ENCODE measurements at places on chromosomes 16 and 17.

GRCh38 chr17:17180141-17180603, 26.0 kb downstream of the PLD6 start:
- DNase-seq = no peak

DNA sequence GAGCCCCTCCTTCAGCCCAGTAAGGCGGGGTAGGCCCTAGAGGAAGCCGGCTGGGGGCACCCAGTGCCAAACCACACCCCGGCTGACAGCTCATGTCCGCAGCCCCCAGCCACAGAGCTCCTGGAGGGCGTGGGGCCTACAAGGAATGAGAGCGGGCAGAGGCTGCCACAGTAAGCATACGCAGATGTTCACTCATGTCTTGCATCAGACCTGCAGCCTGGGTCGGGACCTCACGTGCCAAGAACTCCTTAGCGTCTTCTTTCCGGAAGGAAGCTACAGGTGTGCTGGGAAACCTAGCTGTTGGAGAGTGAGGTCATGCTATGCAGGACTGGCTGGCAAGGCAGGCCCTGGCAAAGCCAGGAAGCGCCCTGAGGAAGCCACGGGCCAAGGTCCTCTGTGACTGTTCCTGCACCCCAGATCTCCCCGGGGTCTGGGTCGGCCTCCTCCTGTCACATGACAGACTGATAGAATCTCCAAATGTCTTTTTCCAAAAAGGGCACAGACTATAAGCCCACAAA, 1.6 kb downstream of the ZNF598 start:
- DNase-seq = no peak

DNA sequence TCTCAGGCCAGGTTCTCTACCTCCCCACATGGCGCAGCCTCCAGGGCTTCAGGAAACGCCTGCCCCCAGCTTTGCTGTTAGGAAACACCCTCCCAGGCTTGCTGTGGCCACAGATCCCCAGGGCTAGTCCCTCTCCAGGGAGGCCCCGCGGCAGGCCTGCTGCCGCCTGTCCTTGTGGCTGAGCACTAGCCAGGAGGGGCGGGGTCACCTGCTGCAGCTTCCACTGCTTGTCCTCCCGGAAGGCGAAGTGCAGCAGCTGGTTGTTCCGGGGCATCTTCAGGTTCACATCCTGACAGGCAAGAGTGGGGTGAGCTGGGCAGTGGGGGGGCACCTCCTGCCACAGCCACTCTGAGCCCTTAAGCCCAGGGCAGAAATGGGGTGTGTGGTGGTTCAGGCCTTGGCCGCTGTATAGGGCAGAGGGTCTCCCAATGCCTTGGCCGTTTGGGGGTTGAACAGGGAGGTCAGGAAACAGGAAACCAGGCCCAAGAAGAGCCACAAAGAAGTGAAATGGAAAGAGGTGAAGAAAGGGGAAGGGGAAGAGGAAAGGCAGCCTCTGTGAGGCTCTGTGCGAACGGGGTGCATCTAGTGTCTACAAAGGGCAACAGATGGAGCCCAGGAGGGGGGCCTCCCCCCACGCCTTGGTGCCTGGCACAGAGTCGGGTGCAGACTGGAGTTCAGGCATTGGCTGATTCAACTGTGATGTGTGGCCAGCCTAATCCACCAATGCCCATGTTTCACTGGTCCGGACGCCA, 2.0 kb downstream of the ROGDI start:
- peak; percentile 81 for DNase-seq

GRCh38 chr16:82042144-82042543, 7.1 kb downstream of the HSD17B2 start:
- no peak for DNase-seq

DNA sequence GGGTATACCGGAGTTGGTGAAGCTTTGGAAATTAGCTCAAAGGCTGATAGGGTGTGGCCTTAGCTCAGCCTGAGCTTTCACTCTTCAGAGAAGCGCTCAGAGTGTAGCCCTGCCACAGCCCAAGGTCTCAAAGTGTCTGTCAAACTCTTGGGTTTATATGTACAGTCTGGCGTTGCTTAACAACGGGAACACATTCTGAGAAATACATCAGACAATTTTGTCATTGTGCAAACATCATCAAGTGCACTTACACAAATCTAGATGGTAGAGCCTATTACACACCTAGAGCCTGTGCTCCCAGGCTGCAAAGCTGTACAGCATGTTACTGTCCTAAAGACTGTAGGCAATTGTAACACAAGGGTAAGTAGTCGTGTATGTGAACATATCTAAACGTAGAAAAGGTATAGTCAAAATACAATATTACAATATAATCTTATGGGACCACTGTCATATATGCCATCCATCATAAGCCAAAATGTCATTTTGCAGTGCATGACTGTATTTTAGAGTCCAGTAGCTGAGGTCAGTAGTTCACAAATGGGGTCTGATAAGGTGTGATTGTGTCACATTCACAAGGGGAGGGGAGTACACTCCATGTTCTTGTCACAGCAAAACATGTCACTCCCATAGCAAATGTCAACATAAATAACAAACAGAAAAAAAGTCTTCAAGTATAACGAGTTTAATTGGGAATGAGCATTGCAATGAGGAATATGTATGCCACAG, 20.6 kb downstream of the CHAD start:
- no peak for DNase-seq

DNA sequence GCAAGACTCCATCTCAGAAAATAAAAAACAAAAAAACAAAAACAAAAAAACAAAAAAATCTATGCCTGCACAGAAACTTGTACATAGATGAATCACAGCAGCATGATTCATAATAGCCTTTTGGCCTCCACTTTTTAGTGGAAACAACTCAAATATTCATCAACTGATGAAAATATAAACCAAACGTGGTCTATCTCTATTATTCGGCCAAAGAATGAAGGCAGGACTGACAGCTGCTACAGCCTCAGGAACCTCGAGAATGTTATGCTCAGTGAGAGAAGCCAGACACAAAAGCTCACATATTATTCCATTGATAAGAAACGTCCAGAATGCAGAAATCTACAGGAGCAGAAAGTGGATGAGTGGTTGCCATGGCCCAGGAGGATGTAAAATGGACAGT, 19.8 kb downstream of the PPL start:
- no peak for DNase-seq

DNA sequence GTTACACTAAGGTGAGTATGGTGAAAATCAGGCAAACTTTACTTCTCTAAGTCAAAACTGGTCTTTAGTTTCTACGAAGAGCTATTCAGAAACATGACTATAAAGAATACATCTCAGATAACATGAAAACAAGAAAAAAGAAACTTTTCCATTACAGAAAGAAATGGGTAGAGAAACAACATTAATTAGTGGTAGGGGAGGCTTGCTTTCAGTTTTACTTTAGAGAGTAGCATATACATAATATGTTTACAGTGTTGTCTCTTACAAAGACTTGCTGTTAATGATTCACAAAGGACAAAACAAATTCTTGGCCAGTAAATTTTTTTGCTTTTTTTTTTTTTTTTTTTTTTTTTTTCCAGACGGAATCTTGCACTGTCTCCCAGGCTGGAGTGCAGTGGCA, 34.2 kb downstream of the CRLF3 start:
- no peak for DNase-seq

GRCh38 chr17:36880268-36880905, 56.9 kb upstream of the LHX1 start:
- DNase-seq = no peak

DNA sequence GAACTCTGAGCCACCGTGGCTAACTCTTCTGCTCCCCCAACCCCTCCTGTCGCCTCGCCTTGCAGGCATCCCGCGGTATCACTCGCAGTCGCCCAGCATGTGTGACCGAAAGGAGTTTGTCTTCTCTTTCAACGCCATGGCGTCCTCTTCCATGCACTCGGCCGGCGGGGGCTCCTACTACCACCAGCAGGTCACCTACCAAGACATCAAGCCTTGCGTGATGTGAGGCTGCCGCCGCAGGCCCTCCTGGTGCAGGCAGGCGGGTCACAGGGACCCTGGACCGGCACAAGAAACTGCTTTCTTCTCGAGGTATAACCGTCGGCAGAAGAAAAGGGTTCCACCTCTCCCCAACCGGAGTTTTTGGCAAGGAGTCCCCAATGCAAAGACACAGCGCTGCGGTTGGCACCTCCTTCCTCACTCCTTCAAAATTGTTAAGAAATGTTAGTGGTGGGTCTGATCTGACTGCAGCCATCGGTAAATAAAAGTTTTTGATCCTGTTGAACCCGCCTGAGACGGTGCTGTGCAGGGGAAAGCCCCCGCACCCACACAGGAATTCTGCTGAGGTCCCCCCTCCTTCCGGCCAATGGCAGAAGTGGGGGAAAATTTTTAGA, 2.6 kb downstream of the FOXF1 start:
- DNase-seq = no peak

DNA sequence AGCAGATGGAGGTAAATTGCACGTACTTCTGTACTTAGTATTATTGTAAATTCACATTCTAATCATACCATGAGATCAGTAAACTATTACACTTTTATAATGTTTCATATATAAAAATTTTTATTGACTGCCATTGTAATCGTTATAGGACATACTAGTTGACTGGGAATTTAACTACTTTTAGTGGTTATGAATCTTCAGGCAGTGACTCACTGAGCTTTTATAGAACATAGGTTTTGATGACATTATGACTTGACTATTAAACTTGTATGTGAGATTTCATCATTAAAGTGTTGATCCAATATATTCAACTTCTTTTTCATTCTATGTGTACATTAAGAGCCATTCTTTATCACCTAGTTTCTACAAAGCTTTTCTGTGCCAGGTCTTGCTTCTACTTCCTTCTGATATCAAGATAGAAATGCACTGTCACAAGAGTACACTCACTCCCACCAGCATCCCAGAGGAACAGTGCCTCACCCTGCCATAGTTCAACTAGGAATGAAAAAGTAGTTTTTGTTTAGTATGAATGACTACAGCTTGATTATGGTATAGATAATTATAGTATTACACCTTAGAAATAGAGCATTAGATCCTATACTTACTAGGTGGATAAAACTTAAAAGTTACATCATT, 142.4 kb upstream of the RBL2 start:
- no peak for DNase-seq

DNA sequence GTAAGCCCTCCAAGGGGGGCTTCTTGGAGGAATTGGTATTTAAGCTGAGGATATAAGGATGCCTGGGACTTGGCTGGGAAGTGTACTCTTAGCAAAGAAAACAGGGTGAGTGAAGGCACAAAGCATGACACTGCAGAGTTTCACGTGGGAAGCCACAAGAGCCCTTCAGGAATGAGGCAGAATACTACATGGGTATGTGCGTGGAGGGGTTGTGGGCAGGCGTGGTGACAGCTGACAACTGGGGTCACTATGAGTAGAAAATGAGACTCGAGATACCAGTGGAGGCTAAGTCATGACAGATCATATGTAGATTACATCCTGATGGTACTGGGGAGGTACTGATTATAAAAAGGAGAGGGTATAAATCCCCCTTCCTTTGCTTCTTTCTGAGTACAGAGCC, 78.1 kb upstream of the XYLT1 start:
- DNase-seq = no peak

- DNase-seq = peak; percentile 41
Observed at GRCh38 chr16:54285414-54286089, 1.0 kb downstream of the IRX3 start.

DNA sequence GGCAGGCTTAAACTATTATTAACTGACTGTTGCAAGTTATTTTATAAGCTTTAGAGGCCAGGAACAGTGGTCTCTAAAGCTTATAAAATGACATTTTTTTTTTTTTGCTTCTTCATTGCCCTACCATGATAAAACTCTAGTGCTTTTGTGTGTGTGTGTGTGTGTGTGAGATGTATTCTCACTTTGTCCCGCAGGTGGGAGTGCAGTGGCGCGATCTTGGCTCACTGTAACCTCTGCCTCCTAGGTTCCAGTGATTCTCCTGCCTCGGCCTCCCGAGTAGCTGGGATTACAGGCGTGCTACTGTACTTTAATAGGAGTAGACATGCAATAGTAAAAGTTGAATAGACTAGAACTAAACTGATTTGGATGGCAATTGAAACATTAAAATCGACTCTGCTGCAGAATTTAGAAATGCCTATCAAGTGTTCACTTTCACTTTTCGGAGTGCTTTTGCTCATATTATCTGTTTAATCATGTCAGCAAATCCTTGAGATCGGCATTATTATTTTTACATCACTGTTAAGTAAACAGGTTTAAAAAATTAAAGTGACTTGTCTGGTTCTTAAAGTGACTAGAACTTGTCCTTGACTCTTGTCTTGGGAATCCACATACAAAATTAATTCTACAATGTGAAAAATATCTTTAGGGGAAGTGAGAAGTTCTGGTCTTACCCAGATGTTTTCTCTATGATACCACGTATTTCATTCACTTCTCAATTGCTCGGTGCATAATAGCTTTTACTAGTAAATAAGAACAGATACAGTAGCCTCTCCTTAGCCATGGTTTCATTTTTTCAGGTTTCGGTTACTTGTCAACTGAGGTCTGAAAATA, 8.4 kb upstream of the PCTP start:
- no peak for DNase-seq

GRCh38 chr16:72743011-72743761, 304.7 kb downstream of the ZFHX3 start:
- no peak for DNase-seq

DNA sequence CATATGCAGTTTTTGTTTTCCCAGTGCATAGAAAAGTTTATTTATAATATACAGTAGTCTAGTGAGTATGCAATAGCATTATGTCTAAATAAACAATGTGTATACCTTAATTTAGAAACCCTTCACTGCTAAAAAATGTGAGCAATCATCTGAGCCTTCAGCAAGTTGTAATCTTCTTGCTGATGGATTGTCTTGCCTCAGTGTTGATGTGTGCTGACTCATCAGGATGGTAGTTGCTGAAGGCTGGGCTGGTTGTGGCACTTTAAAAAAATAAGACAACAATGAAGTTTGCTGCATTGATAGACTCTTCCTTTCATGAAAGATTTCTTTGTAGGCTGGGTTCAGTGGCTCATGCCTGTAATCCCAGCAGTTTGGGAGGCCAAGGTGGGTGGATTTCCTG, 13.9 kb upstream of the CAPNS2 start:
- no peak for DNase-seq

GRCh38 chr16:56282451-56282850, 91.2 kb downstream of the GNAO1 start:
- DNase-seq = no peak

- DNase-seq = no peak
Observed at GRCh38 chr16:56749672-56750491, 20.0 kb downstream of the NUP93 start.

GRCh38 chr17:15952916-15953790, 8.2 kb downstream of the ADORA2B start:
- no peak for DNase-seq

- no peak for DNase-seq
Observed at GRCh38 chr16:50251375-50252081, 14.8 kb upstream of the ADCY7 start.

DNA sequence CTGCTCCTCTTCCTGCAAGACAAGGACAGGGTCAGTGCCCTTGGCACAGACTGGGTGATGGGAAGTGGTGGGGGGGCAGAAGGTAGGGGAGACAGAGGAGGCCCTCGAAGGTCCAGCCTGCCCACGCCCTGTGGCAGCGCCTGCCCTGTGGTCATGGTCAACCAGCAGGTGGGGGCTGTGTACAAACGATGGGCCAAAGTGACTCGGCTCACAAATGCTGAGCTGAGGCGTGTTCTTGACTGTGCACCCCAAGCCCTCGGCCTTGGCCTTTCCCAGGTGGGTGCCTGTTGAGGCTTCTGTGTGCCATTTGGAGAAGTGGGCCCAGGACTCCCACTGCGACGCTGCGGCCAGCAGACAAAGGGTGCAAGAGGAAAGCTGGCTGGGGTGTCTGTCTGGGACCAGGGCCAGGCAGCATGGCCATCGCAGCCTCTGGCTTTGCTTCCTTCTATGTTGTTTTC, 22.6 kb downstream of the MXRA7 start:
- no peak for DNase-seq
